GM12878 (cell line): ENCODE measurements at places on chromosomes 4 and X.

- no peak overlapping the region for H3K4me3 ChIP-seq
- no peaks in the 10 kb centered on the region for H3K4me1 ChIP-seq
- no peaks in the 10 kb centered on the region for H3K36me3 ChIP-seq
These were observed 537.0 kb upstream of the DIAPH2 start for GRCh38 chrX:96147681-96148080.

- no peak overlapping the region for H3K27ac ChIP-seq
- no peak overlapping the region for H3K4me3 ChIP-seq
- no peak for DNase-seq
- H3K36me3 ChIP-seq, result no peaks in the 10 kb centered on the region
- no peaks in the 10 kb centered on the region; the same call in 1 of the 2 replicates for H3K27me3 ChIP-seq
- H3K4me1 ChIP-seq, result no peaks in the 10 kb centered on the region
These were observed 145.2 kb downstream of the ADRA2C start for GRCh38 chr4:3911252-3911856.

- H3K4me3 ChIP-seq, result no peak overlapping the region
- H3K27me3 ChIP-seq, result no peaks in the 10 kb centered on the region
- H3K27ac ChIP-seq, result no peak overlapping the region
- H3K4me1 ChIP-seq, result no peaks in the 10 kb centered on the region
These were observed 146.8 kb downstream of the FSTL5 start for GRCh38 chr4:162016991-162017390.

DNA sequence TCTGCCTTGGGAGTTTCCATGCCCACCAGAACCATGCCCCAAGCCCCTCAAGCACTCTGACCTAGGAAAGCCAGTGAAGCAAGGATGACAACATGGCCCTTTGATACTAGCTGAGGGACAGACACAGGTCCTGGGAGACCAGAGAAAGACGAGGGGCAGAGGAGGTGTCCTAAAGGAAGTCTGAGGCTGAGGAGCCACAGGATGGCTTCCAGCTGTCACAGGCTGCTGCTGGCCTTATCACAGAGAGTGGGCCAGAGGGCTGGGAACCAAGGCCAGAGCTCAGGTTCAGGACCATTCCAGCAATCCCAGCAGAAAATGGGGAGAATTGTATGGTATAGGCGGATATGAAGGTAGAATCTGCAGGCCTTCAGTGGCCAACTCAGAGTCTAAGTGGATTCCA lies 31.7 kb upstream of the MSANTD1 start:
- no peak overlapping the region for H3K27ac ChIP-seq
- DNase-seq, result no peak
- peaks cover 39% of the 10 kb centered on the region for H3K36me3 ChIP-seq
- no peak overlapping the region for H3K4me3 ChIP-seq

DNA sequence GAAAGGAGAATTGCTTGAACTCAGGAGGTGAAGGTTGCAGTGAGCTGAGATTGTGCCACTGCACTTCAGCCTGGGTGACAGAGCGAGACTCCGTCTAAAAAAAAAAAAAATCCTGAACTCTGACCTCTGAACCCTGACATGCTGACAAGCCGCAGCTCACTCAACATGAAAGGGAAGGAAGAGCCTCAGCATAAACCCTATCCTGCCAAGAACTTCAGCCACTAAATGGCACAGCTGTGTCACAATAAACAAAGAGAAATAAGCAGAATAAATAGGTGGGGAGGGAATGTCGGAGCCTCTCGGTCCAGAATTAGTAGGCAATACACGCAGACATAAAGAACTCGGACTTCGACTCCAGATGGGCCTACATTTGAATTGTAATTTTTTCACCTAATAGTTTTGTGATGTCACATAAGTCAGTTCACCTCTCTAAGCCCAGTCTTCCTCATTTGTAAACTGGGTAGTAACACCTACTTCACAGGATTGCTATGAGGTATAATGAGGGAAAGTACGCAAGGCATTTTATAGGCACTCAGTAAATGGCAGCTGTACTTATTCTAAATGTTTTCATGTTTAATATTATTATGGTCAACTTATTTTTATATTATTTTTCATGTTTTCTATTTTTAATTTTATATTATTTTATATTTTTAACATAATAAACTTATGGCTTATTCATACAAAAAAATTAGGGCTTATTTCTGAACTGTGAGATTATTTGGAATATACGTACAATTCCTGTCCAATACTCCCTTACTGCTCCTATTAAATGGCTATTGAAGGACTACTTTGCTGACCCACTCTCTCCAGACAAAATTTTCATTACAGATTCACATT lies 243.4 kb downstream of the SCFD2 start:
- no peaks in the 10 kb centered on the region for H3K4me1 ChIP-seq
- no peak for DNase-seq
- no peak overlapping the region for H3K4me3 ChIP-seq
- no peaks in the 10 kb centered on the region for H3K36me3 ChIP-seq
- H3K27me3 ChIP-seq, result no peaks in the 10 kb centered on the region
- no peak overlapping the region for H3K27ac ChIP-seq
